ENCODE measurements at places on chromosomes 13 and 19. TPM values are rescaled to one million over a fixed set of nuclear protein-coding genes. Genes with fewer than 3 reads are reported as not detected.

- DNase-seq, result no peak
Measured at GRCh38 chr19:52296400-52296772, 583 bp upstream of the ZNF480 start.

The SIGLEC10 gene
- total RNA-seq, result not detected

The MED26 gene
- total RNA-seq, result 4.0 TPM

The COMP gene
- not detected for total RNA-seq

- DNase-seq, result no peak
Measured at GRCh38 chr13:49561062-49561410, 24.3 kb downstream of the RCBTB1 start.

The IGSF23 gene
- total RNA-seq, result 0.22 TPM

The NAA16 gene
- 4.7 TPM for total RNA-seq

The DAND5 gene
- total RNA-seq, result not detected

DNA sequence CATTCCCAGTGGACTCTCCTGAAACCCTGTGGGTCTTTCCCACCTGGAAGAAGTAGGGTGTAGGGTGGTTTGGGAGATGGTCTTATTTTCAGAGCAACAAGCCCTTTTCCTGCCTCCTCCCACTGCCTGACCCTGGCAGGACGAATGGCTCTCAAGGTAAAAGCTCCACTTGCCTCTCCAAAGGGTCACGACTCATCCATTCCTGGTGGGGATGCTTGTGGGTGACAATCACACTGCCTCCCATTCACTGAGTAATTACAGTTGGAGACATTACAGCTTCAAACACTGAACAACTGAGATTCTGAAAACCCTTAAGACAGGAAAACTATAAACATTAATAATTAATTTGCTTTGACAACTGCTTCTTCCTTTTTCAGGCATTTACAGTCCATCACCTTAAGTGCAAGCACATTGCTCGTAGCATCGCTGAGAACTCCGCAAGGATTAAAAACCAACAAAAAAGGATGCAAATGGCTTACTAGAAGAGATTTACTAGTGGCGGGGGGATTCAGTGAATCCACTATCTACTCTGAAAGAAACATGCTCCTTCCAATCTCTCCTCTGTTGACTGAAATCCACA, 199.6 kb upstream of the IRS2 start:
- peak; percentile 50 for DNase-seq

DNA sequence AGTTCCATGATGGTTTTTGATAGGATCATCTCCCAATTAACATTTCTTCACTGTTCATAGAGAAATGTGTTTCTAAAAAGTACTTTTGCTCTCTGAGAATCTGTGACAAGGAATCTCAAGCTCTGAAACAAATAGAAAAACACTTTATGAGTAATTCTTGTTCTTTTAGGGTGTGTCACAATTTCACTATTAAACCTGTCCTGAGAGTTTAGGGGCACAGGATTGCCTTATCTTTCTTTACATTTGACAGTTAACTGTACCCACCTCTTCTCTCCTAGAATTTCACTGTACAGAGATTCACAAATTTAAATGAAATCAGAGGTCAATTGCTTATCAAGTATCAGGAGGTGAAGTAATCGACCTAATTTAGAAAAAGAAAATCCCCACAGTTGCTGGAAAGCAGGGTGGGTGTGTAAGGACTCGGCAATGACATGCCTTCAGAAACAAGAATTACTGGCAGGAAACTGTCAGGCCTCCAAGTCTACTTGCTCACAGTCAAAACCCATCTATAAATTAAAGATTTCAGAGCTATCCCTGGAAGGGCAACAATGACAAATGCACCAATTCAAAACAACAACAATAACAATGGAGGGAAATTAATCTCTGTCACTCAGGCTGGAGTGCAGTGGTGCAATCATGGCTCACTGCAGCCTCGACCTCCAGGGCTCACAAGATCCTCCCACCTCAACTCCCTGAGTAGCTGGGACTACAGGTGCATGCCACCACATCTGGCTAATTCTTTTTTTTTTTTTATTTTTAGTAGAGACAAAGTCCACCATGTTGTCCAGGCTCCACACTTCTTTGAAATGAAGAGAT, 250.2 kb downstream of the ABCC4 start:
- DNase-seq, result no peak

GRCh38 chr19:2387367-2388288, 27.6 kb downstream of the TMPRSS9 start:
- no peak for DNase-seq

DNA sequence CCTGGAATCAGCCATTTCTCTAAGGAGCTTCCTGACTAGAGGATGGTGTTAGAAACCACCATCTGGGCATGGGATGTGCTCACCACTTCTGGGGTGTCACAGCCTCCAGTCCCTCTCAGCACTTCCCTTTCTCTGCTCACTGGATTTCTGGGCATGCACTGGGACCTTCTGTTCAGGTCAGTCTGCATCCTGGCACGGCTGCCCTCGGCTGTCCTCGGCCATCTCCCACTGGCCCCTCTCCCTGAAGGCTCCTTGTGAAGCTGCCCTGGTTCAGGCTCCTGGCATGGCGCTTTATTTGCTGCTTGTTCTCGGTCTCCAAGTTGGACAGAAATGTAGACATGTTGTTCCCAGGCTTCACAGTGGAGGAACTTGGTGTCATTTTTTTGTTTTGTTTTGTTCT, 60.0 kb downstream of the TEX29 start:
- no peak for DNase-seq

GRCh38 chr19:282501-282900, 8.7 kb downstream of the PLPP2 start:
- DNase-seq, result no peak

DNA sequence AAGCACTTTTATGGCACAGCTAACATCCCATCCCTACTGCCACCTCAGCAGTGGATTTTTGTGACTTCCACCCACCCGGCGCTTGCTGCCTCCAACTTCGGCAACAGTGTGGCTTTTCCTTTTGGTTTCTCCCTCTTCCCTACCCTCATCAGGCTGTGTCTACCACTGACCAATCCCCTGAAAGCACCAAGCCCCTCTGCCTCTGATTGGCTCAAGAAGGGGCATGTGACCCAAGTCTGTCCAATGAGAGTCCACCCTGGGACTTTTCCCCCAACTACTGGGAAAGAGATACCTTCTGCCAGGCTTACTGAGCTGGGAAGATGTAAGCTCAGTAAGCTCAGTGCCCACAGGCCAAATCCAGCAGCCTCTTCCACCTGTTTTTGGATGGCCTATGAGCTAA, 5.8 kb downstream of the SMIM7 start:
- peak; percentile 18 for DNase-seq

The PSG11 gene
- 0.49 TPM for total RNA-seq

The SLC39A3 gene
- total RNA-seq, result 73.7 TPM

The KLF1 gene
- total RNA-seq, result not detected

The FAM216B gene
- total RNA-seq, result not detected

The TRIM28 gene
- total RNA-seq, result 262 TPM

The CLC gene
- total RNA-seq, result not detected

The S1PR2 gene
- total RNA-seq, result 7.1 TPM

DNA sequence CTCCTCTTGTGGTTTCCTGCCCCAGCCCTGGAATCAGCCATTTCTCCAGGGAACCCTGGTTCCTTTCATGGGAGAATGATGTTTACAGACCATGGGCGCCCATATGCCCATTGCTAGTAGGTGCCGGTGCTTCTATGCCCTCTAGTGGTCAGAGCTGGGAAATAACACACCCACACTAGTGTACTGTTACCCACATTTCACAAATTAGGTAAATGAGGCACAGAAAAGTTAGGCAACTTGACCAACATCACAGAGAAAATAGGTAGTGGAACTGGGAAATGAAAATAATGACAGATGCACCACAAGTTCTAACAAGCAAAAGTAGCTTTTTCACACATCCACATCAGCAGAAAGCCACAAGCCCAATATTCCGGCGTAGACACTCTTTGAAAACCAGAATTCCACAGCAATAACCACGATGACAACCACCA, 1.3 kb upstream of the CEACAM3 start:
- peak; percentile 34 for DNase-seq

DNA sequence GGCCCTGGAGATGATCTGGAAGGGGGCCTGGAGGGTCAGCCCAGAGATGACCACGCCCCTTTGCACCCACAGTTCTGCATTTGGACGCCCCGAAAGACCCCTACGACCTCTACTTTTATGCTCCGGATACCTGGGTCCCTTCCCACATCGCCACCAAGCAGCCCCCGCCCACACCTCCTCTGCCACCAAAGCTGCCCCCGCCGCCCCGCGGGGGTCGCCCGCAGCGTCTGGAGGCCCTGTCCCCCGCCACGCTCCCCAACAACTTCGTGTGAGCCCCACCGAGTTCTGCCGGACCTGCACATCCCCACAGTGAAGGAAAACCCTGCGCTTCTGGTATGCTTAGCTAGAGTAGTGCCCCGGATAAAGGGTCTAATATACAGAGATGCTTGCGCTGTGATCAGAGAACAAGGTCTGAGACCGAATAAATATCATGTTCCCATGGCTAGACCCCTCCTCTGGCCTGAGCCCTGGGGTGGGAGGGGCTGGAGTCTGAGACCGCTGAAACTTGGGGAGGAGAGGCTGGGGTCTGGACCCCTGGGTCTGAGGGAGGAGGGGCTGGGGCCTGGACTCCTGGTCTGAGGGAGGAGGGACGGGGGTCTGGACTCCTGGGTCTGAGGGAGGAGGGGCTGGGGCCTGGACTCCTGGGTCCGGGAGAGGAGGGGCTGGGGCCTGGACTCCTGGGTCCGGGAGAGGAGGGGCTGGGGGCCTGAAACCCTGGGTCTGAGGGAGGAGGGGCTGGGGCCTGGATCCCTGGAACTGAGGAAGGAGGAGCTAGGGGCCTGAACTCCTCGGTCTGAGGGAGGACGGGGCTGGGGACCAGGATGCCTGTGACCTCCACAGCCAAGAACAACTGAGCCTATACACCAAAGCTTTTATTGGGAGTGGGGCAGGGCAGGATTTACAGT, 3.6 kb downstream of the GFY start:
- no peak for DNase-seq

The GIPR gene
- 0.02 TPM for total RNA-seq

The ZNF571 gene
- 4.4 TPM for total RNA-seq

The YJU2 gene
- total RNA-seq, result 28.2 TPM

GRCh38 chr19:29292153-29292552, 79.2 kb upstream of the UQCRFS1 start:
- no peak for DNase-seq

DNA sequence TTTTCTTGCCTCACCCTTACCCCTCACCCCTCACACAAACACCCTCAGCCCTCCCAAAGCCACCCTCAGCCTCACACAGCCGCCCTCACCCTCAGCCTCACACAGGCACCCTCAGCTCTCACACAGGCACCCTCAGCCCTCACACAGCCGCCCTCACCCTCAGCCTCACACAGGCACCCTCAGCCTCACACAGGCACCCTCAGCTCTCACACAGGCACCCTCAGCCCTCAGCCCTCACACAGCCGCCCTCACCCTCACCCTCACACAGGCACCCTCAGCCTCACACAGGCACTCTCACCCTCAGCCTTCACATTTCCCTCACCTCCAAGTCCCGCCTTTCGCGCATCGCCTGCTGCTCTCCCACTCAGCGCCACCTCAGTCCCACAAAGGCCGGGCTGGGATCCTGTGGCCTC, 287 bp upstream of the ZSCAN22 start:
- no peak for DNase-seq

The SYCN gene
- total RNA-seq, result not detected

The ZNF587 gene
- total RNA-seq, result 19.6 TPM

- no peak for DNase-seq
Measured at GRCh38 chr13:26186995-26187394, 35.1 kb downstream of the RNF6 start.

- DNase-seq, result no peak
Measured at GRCh38 chr19:17352608-17353280, 15.4 kb downstream of the GTPBP3 start.

DNA sequence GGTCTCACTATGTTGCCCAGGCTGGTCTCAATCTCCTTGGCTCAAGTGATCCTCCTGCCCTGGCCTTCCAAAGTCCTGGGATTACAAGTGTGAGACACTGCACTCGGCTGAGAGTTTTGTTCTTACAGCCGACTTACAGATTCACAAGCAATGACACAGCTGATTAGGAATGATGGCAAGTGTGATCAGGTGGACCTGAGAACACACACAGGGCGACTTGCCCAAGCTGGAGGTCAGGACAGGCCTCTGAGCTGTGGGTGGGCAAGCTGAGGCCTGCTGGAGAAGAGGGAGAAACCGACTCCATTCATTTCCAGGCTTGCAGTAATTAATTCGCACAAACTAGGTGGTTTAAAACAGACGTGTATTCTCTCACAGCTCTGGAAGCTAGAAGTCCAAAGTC, 8.1 kb upstream of the ATG4D start:
- no peak for DNase-seq

The IGFL1 gene
- total RNA-seq, result not detected

DNA sequence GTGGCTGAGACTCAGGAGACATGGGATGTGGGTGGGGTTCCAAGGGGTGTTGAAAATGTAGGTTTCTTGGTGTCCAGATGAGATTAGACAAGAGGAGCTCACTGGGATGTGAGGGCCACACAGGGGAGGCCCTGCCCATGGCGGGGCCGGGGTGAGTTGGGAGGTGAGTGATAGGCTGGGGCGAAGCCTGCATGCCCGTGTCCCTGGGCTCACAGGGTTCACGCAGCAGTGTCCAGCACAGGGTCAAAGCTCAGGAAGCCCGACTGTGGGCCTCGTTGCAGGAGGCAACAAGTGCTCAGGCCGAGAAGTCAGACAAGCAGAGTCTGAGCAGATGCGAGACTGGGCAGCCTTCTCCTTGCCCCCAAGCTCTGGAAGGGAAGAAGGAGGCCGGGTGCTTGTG, 27.2 kb downstream of the CCDC8 start:
- no peak for DNase-seq

- DNase-seq, result peak; percentile 95
Measured at GRCh38 chr19:46373491-46374359, 26.8 kb downstream of the PPP5C start.

DNA sequence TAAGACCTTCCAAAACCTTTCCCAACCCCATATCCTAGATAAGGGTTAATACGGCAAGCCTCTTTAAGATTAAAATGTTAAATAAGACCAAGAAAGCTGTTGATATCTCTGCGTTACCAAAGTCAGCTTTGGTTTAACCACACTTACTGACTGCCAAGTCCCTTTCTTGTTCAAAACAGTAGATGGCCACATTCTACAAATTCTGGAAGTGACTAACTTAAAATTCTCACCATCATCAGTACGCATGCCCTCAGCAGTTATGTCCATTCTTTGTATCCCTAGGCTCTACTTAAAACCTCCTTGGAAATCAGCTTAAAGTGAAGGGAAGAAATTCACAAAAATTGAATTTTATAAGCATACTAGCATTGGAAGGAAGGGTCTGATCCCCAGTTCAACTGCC, 23.6 kb downstream of the SOHLH2 start:
- DNase-seq, result peak; percentile 49

The LRRC8E gene
- total RNA-seq, result 15.2 TPM

The HCN2 gene
- total RNA-seq, result 0.42 TPM

DNA sequence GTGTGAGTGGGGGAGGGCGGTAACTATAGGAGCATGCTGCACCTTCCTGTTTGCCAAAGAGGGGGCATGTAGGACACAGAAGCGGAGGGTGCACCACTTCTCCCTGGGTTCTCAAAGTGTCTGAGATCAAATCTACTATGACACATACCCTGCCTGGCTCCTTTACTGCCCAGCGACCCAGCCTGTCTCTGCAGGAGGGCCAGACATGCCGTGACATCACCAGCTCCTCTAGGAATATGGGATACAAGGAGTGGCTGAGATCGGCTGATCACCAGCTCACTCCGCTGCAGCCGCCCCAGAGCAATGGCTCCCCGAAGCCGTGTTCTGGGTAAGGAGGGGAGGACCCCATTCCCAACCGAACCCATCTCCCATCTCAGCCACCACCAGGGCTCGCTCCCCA, 16.4 kb upstream of the IGFL1 start:
- DNase-seq, result peak; percentile 54

- DNase-seq, result no peak
Measured at GRCh38 chr13:92954746-92955145, 271.9 kb upstream of the GPC6 start.
